ENCODE measurements at places on chromosomes 3 and 15. TPM values are rescaled to one million over a fixed set of nuclear protein-coding genes. Genes with fewer than 3 reads are reported as not detected.

Gene MYO5C
- 41.6 TPM for total RNA-seq

Gene NCBP2
- total RNA-seq, result 59.9 TPM

Gene CASR
- 72.8 TPM for total RNA-seq

Gene ABI3BP
- 160 TPM for total RNA-seq

Gene GADL1
- 0.22 TPM for total RNA-seq

Gene MASP1
- 4.8 TPM for total RNA-seq

Gene XIRP1
- 0.09 TPM for total RNA-seq

- no peak for DNase-seq
Observed at GRCh38 chr15:71939981-71940588, 129.7 kb downstream of the NR2E3 start.

DNA sequence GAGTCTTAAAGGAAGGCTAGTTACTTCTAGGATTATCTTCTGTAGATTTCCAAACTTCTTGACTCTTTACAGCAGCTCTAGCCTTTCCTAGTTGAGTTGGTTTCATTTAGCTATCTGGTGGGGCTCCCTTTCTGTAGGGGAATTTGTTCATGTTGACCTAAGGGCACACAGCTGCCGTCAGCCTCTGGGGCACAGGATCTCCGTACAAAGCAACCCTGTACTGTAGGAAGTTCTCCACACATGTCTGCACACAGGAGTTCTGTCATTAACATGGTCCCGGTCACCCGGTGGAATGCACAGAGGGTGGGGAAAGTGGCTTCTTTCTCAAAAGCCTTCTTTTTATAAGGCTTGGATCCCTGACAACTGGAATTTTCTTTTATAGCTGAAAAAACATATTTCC, 88.7 kb upstream of the TNIK start:
- peak; percentile 52 for DNase-seq

GRCh38 chr3:66836363-66837152, 161.5 kb upstream of the KBTBD8 start:
- no peak for DNase-seq

GRCh38 chr15:36235173-36235572, 344.3 kb upstream of the CDIN1 start:
- DNase-seq, result no peak

DNA sequence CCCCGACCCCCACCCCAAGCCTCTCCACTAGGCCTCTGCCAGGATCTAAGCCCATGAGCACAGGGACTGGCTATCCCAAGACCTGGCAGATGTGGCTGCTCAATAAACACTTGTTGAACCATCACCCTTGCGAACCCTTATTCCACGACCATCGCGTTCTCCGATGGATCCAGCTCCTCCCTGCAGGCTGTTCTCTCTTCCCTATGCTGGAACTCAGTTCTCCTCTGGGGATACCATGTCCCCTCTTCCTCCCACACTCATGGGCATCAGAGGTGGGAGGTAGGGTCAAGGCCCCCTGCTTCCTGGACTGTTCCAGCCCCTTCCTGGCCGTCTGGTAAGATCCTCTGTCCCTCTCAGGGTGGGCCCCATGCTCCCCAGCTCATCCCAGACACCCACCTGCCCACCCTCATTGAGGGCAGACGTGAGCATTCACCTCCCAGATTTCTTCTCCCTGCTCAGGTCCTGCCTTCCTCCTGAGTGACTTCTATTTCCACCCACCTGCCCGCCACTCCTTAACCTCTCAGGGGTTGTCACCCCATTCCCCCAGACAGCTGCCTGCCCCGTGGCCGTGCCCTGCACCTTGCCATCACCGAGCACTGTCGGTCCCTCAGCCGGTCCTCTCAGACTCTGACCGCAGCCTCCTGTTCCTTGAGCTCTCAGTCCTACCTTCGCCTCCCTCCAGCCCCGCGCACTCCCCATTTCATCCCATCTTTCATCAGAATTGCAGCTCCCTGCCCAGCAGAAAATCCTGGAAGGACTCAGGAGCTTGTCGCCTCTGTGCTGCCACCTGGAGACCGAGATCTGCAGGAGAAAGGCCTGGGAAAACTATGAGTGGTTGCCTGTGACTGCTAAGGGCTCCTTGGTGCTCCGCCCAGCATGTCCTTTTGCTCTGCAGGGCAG, 42.0 kb downstream of the PML start:
- DNase-seq, result no peak

DNA sequence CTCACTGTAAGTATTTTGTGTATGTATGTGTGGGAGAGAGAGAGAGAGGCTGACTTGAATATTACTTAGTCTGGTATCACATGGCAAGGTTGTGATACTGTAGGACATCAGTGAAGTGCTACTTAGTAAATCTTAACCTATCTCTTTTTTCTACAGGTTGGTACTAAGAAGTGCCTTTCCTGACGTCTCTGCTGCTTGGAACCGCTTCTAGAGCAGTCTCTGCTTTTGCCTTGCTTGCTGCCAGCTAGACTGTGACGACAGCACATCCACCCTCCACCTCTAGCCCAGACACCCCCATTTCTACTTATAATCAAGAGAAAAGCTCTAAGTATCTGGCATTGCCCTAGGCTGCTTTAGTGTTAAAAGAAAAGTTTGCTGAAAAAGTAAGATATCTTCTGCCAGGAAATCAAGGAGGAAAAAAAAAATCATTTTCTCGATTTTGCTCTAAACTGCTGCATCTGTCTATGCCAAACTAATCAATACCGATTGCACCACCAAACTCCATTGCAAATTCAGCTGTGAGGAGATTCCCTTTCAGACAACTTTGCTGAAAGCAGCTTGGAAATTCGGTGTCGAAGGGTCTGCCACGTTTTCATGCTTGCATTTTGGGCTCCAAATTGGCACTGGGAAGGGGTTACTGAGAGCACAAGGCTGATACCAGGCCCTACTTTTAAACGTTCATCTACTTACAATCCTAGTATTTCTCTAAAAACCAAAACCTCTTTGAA, 30.7 kb downstream of the MBNL1 start:
- no peak for DNase-seq

DNA sequence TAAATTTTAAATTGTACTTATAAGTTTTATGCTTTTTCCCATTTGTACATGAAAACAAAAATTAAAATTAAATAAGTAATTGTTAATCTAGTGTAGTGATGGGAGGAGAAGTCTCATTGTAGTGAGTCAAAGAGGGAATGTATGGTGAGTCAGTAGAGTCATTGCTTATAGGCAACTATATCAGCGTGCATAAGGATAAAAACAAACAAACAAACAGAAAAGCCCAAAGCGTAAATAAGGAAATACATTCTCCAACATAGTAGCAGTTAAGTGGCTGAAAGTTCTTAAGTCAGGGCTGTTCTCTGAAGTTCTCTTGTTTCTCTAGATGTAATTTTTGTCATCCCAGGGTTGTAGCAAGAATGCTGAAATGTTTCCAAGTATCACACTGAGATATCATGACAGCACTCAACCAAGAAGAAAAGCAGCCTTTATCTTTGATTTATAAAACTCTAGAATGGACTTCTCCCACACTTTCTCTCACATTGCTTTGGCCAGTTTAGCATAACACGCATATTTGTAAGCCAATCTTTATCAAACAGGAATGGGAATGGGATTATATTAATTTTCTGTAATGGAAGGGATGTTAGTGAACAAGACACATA, 184.1 kb upstream of the TP63 start:
- no peak for DNase-seq
